ENCODE measurements at places on chromosomes 2 and 18.

GRCh38 chr2:146916914-146917313 is 927.9 kb upstream of the ACVR2A start:
- no peak for DNase-seq

GRCh38 chr2:42238644-42239288 is 69.6 kb downstream of the EML4 start:
- no peak for DNase-seq

GRCh38 chr18:13791181-13791580 is 32.8 kb upstream of the MC5R start:
- no peak for DNase-seq

DNA sequence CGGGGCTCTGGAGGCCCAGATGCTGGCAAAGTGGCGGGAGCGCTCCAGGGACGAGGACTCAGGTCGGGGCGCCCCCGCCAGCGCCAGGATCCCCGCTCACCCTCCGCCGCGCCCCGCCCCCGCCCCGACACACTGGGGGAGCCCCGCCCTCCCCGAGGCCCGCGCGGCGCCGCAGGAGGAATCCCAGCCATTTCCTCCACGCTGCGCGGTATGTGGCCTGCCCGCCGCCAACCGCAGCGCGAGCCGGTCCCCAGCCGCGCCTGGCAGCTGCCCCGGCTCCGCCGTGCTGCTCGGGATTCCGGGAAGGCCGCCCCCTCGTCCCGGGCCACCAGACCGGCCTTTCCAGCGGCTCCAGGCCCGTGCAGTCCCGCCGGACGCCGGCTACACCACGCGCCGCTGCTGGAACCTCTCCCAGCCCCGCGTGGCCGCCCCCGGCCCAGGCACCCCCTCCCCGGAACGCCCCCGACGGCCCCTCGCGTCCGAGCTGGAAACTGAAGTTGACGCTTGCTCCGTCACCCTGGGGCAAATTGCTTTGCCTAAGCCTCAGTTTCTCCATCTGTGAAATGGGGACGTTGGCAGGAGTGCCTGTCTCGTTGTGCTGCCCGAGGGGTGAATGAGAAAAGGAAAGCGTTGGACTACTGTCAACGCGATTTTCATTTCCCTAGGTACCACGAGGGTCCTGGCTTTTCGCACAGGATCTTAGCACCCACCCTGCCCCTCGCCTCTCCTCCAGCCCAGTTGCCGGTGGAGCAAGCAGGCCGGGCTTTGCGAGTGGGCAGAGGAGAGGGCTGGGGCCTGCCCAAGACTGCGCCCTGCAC is 53.6 kb downstream of the PKDCC start:
- DNase-seq = no peak

- no peak for DNase-seq
These were observed 6.8 kb downstream of the HTR2B start for GRCh38 chr2:231117922-231118613.

GRCh38 chr2:17578466-17578928 is 38.0 kb downstream of the VSNL1 start:
- no peak for DNase-seq

DNA sequence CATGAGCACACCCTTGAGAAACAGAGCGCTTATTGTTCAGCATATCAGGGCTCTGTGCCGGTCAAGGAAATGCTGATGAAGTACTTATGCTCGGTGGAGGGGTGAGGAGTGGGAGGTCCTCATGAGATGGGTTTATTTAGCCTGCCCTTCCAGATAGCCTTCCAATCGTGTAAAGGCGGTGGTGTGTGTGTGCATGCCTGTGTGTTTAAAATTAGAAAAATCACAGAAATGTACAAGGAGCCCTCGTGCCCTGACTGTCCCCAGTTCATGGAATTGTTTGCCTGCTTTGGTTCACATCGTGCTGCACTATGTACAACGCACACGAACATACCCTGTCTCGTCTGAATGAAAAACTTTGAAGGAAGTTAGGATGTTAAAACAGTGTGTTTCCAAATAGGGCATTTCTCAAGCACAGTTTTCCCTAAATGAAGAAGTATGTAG is 158.6 kb downstream of the AQP4 start:
- DNase-seq = no peak

DNA sequence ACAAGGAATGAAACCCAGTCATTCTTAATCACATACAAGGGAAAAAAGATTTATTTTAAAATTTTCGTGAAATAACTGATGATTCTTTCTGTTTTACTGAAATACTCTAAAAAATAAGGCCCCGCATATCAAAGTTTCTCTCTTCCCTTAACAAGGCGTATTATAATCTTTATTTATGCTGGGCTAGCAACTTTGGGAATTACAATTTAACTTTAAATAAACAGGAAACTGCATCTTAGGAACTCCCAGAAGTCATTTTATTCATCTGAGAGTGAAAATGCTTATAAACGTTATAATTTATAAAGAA is 166.7 kb downstream of the TCF4 start:
- DNase-seq = no peak

DNA sequence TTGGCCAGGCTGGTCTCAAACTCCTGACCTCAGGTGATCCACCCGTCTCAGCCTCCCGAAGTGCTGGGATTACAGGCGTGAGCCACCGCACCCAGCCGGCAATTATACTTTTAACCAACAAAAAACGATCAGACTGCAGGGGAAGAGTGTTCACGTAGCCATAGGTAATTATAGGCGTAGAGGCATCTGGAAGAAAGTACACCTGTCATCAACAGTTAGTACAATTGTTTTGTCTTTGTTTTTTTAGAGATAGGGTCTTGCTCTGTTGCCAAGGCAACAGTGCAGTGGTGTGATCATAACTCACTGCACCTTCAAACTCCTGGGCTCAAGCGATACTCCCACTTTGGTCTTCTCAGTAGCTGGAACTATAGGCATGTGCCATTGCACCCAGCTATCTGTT is 20.0 kb downstream of the ST3GAL5 start:
- DNase-seq = no peak

DNA sequence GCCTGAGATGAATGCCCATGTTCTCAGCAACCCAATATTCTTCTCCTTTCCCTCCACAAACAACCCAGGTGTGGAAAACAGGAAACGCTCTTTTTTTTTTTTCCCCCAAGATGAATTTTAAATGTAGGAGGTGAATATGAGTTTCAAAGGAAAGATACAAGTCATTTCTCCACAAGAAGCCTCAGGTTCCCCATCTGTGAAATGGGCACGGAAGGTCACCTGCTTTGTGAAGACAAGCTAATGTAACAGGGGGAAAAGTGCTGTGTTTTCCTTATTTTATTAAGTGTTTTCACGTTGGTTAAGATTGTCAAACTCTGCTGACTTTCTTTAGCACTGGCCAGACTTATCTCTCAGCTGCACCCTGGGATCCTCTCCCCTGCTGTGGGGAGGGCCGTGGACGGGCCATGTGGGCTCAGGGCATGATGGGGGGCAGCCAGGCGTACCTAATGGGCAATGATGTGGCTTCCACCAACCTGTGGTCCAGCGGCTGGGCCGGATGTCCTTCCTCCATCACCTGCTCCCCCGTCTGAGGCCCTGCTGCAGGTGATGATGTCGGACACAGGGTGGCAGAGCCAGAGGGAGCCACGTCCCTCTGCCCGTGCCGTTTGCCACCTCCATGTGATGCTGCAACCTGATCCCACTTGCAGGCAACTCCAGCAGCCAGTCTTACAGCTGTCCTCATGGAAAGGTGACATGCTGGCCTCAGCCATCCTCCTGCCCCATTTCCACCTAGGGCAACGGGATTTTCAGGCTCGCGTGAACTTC is 130.0 kb upstream of the PXDN start:
- no peak for DNase-seq

GRCh38 chr2:196242131-196242620 is 70.8 kb upstream of the STK17B start:
- DNase-seq = no peak

GRCh38 chr2:173239644-173240043 is 115.0 kb upstream of the CDCA7 start:
- DNase-seq = no peak

- DNase-seq = no peak
These were observed 19.5 kb downstream of the CNOT11 start for GRCh38 chr2:101272045-101272784.

DNA sequence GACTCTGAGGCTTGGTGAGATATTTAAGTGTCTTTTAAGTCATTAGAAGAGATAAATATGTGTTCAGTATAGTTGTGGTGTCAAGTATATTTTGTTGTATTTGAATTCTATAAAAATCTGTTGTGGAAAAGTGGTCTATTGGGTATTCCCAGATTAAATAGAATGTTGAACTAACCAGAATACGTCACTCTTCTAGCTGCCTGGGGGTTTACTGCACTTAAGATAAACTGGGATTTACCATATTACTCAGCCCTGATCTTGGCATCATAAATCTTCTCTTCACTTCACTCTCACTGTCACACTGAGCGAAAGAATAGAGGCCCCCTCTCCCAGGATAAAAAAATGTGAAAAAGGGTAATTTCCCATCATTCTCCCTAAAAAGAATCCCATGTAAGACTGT is 129.8 kb downstream of the BCL2 start:
- no peak for DNase-seq

Data from HuH-7 (cell line).